ENCODE measurements at places on chromosomes 3 and 15.

DNA sequence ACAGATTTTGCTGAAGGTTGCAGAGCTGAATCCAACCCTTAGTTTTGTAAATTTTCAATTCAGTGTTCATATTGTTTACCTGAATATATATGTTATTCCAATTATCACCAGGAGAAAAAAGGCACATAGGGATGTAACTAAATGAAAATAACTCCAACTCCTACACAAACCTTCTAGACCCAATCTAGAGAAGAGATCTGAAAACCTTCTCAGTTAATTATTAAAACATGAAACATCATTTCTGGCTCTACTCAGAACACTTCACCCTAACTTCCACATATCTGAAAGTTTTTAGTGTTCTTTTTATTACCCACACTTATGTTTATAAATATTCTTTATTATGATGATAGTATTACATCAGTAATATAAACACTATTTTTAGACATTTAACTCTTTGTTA lies 76.6 kb downstream of the LRRFIP2 start:
- no peak for DNase-seq

- DNase-seq = no peak
Observed at GRCh38 chr3:71378509-71378908, 205.0 kb downstream of the FOXP1 start.

GRCh38 chr15:26771168-26771567 lies 1.7 kb downstream of the GABRB3 start:
- DNase-seq = no peak

- DNase-seq = peak; percentile 78
Observed at GRCh38 chr3:43405888-43406642, 119.7 kb downstream of the SNRK start.

GRCh38 chr3:133928136-133928893 lies 32.6 kb upstream of the RAB6B start:
- no peak for DNase-seq

DNA sequence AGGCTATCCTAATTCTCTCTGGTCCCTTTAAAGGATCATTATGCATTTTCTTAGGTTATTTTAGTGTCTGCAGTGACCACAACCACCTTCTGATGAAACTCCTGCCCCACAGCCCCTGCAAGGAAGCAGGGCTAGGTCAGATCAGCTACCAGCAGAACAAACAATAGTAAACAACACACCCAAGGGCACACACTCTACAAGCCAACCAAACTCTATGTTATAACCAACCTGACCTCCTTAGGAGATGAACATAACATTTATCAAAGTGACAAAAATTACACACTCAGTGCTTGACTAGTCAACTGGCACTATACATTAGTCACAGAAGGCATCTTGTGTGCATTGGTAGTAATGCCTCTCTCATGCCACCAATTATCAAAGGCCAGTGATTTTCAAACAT lies 17.3 kb downstream of the DENND6A start:
- DNase-seq = no peak

- no peak for DNase-seq
Observed at GRCh38 chr15:100279446-100279845, 62.3 kb downstream of the ADAMTS17 start.

- peak; percentile 43 for DNase-seq
Observed at GRCh38 chr3:160540551-160540950, 24.8 kb downstream of the KPNA4 start.

DNA sequence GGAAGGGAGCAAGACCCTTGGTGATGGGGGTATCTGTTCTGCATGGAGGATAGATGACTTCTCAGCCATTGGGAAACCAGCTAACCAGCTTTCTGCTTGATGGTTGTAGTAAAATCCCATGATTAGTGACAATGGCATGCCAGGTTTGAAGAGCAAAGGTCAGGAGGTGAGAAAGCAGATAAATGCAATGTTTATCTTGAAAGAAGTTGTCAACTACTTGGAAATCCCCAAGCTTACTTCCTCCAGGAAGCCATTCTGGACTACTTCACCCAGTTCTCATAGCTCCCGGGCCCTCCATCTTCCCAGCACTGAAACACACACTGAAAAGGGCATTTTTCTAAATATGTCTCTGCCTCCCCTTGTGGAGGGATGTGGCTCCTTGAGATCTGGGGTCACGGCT lies 51.3 kb downstream of the SMAD3 start:
- no peak for DNase-seq

DNA sequence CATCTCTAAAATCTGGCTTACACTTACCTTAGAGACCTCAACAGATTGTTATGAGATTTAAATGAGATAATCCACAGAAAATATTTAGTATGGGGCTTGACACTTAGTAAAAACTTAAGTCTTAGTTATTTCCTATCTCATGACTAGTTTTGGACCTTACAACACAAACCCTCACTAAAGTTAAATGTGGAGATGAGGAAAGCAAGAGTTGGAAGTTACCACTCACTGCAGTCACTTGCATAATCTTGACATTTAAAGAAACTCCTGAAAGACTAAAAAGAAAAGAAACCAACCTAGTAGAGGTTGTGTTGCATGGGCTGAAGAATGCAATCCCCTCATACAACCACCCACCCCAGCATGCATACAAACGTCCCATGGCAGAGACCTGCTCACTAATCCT lies 40.1 kb downstream of the ITGB5 start:
- DNase-seq = no peak

- no peak for DNase-seq
Observed at GRCh38 chr15:91165850-91166249, 65.8 kb downstream of the SV2B start.

DNA sequence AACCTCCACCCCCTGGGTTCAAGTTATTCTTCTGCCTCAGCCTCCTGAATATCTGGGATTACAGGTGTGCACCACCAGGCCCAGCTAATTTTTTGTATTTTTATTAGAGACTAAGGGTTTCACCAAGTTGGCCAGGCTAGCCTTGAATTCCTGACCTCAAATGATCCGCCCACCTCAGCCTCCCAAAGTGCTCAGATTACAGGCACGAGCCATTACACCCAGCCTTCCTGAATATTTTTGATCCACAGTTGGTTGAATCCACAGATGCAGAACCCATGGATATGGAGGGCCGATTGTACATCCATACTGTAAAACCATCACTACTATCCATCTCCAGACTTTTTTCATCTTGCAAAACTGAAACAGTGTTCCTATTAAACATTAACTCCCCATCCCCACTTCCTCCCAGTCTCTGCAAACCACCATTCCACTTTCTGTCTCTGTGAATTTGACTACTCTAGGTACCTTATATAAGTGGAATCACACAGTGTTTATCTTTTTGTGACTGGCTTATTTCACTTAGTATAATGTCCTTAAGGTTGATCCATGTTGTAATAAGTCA lies 8.2 kb upstream of the TMEM62 start:
- DNase-seq = no peak

GRCh38 chr3:16319723-16320122 lies 54.7 kb downstream of the OXNAD1 start:
- no peak for DNase-seq

DNA sequence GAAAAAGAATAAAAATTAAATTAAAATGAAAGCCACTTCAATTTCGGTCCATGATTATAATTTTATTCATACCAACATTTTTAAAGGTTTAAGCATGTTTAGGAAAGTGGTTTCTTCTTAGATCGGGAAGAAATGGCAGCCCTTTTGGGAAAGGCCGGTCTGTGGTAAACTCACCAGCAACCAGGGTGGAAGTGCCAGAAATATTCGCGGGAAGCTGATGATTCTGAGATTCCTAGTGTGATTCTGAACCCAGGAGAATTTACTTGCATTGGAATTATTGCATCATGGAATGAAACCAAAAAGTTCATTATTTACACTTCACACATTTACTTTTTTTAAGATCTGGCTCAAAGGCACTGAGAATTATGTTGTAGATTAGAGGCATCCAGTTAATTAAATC lies 97.2 kb upstream of the CCNL1 start:
- DNase-seq = no peak

GRCh38 chr3:139935016-139935865 lies at the start of gene CLSTN2:
Gene CLSTN2, plus strand, starts transcription at chr3:139935185.
- DNase-seq = peak; percentile 18

DNA sequence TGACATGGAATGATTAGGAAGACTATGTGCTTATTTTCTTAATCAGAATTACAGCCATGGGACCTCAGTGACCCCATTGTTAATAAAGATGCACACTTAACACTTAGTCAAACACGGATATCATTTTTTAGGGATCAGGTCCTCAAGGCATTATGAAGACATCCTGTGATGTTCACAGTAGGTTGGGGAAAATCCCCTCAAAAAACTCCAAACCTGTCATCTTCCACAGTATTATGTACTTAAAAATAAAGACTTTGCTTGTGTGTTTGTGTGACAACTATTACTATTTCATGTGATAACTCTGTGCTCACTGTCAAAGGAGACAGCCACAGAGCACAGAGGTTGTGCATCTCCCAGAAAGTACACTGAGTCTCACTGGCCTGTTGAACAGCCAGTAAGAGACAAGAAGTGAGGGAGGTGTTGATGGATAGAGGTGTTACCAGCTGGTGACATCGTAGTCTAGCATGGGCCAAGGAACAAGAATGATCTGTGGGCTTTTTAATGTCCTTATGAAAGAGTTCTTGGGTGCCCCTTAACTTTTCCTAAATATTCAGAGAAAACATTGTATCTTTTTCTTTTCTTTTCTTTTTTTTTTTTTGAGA lies 18.0 kb downstream of the CHST2 start:
- no peak for DNase-seq

- DNase-seq = no peak
Observed at GRCh38 chr3:45565342-45565741, 29.2 kb upstream of the LIMD1 start.

DNA sequence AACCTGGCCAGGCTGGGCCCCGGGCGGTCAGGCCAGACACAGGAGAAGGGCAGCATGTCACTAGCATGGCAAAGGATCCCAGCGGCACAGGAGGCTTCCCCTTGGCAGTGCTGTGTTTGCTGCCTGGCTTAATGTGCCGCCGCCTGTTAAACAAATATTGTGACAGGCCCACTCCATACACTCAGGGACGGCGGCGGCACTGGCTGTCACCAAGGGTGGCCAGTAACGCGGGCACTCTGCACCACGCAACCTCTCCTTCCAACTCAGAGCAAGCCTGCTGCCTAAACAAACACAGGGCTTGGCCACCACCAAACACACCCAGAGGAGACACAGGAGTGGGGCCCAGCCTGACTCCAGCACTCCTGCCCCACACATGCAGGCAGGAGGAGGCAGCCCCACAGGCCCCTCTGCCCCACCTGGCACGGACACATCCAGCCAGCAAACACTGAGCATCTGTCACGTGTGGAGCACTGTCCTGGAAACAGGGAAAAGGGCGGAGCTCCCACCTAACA lies 48.0 kb downstream of the TPRA1 start:
- no peak for DNase-seq

DNA sequence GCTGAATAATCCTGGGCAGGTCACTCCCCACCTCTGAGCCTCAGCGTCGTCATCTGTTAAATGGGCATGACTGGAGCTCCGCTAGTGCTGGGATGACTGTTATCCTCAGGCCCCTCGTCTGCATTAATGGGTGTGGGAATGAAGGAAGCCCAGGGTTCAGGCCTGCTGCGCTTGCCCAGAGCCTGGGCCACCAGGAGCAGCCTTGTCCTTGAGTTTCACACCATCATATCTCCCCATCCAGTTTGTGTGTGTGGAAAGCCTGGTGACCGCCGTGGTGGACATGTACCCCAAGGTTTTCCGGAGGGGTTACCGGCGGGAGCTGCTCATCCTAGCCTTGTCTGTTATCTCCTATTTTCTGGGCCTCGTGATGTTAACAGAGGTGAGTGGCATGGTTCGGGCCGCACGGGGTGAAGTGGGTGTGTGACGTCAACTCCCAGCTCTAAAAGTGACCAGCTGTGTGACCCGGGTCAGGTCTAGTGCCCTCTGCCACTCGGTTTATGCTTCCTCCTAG lies 63.5 kb upstream of the SLC6A1 start:
- DNase-seq = no peak

DNA sequence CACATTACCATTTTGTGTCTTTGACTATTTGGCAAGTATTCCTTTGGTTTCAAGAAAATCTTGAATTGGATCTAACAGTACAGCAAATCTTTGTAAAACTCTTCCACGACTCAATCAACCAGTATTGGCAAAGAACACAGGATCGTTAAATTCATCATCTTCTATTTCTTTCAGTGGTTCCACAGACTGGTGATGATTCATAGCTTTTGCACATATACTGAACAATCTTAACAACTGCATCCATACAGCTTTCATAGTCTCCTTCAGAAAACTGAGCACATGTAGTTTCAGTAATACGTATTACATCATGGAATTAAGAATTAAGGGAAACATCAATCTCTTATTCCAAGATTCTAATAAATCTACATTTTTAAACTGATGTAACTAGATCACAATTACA lies 91.6 kb upstream of the LIPC start:
- DNase-seq = peak; percentile 71

GRCh38 chr3:32577581-32578556 lies 7.2 kb upstream of the DYNC1LI1 start:
- DNase-seq = peak; percentile 44

DNA sequence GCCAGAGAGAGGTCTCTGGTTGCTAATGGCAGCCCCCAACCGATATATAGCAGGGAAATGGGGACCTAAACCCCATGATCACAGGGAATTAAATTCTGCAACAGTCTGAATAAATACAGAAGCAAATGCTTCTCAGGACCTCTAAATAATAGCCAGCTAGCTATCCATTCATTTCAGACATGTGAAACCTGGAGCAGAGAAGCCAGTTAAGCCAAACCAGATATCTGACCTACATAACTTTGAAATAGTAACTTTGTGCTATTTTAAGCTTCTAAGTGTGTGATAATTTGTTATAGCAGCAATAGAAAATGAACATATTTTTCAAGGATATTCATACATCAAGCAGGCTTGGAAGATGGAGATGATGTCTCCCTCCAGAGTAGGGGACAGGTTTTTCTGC lies 1062.9 kb upstream of the CADM2 start:
- DNase-seq = no peak

GRCh38 chr15:58665672-58666071 lies 83.8 kb downstream of the ADAM10 start:
- DNase-seq = no peak

- DNase-seq = peak; percentile 18
Observed at GRCh38 chr3:169836078-169836941, 23.6 kb upstream of the LRRC34 start.

- peak; percentile 98 for DNase-seq
Observed at GRCh38 chr15:73982222-73982962, 9.7 kb downstream of the STOML1 start.

DNA sequence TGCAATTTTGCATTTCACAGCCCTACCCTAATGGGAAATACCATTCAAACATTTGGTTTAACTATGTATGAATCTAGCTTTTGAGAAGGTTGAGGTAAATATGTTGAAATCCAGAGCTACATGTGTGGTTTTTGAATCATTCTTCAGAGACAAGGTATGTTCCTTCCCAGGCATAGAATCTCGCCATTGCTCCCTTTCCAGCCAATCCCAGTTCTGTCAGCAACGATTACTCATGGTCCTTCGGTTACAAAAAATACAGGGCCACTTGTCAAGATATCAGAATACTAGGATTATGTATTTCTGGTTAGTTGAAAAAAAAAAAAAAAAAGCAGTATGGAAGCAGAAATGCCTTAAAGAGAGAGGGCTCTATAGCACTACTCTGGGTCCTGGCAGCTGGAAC lies 182.4 kb downstream of the RBMS3 start:
- peak; percentile 66 for DNase-seq

- no peak for DNase-seq
Observed at GRCh38 chr15:95713324-95713723, 617.2 kb upstream of the NR2F2 start.
